NCI-H1417 treated with DMSO at 0.1 percent for 48 hours (cell line): ENCODE measurements at places on chromosomes 6 and 20.

- DNase-seq, result no peak
Observed at GRCh38 chr20:23200914-23201313, 114.8 kb upstream of the CD93 start.

- no peak for DNase-seq
Observed at GRCh38 chr6:92942549-92942948, 476.8 kb downstream of the EPHA7 start.

GRCh38 chr6:159305159-159305558 lies 136.0 kb downstream of the FNDC1 start:
- no peak for DNase-seq

DNA sequence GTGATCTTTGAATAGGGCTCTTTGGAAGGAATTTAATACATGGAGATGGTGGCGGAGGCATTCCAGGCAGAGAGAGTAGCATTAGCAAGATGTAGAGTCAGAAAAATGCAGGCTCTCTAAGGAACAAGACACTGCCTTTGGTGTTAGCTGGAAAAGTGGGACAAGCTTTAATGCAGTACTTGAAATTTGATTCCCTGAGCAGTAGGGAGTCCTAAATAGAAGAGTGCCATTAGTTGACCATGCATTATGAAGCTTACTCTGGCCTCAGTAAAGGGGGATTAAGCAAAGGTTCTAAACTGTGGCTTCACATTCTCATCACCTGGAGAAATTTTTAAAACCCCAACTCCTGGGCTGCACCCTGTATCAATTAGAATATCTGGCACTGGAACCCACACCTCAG lies 494.8 kb upstream of the SOX4 start:
- DNase-seq, result no peak

DNA sequence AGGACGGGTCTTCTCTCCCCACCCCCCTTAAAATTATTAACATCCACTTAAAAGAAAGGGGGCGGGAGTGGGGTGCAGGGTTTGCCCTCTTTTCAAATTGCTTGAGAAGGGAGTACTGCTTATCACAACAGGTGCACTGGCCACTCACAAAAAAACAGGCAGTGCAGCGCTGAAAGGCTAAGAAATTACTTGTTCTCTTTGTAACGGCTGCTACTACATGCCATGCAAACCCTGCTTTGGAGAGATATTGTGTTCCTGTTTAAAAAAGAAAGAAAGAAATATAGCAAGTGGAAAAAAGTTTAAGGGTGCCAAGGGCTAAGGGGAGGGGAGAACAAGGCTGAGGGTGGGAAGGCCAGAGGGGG lies 312.7 kb upstream of the JARID2 start:
- no peak for DNase-seq

DNA sequence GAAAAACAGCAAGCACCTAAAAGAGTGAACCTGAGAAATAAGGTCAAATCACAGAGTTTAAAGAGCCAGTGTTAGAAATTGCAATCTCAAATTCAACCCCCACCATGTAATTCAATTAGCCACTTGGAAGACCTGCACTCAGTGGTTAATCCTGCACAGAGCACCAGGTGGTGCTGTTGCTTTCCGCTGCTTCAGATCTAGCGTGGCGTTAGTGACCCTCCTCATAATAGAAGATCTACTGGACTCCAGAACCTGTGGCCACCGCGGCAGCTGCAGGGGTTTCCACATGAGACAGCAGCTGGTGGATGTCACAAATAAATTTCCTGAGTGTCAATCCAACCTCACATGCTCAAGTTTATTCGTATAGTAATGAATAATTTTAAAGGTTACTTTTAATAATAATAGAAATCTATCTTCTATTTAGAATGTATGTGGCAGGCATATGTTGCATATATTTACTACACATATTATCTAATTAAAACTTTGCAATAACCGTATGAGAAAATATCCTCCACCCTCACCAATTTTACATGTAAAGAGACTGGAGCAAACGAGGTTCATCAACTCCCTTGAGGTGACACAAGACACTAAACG lies 84.4 kb downstream of the SYNE1 start:
- DNase-seq, result no peak

GRCh38 chr20:36370991-36371790 lies 65.1 kb downstream of the DLGAP4 start:
- no peak for DNase-seq

- no peak for DNase-seq
Observed at GRCh38 chr6:112649853-112650252, 302.7 kb downstream of the RFPL4B start.

DNA sequence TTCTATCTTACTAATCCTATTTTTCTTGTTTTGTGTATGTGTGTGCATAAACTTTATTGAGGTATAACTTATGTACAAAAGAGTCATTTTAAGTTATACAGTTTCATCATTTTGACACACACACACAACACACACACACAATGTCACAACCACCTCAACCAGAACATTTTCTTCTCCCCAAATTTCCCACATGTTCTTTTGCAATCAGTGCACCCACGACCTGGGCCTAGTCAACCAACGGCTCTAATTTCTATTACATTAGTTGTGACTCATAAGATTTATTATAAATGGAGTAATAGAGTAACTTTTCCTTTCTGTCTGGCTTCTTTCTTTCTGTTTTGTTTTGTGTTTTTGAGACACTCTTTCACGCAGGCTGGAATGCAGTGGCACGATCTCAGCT lies 9.8 kb upstream of the POM121L2 start:
- no peak for DNase-seq

GRCh38 chr6:56852260-56853010 lies 102.5 kb upstream of the BEND6 start:
- DNase-seq, result no peak

DNA sequence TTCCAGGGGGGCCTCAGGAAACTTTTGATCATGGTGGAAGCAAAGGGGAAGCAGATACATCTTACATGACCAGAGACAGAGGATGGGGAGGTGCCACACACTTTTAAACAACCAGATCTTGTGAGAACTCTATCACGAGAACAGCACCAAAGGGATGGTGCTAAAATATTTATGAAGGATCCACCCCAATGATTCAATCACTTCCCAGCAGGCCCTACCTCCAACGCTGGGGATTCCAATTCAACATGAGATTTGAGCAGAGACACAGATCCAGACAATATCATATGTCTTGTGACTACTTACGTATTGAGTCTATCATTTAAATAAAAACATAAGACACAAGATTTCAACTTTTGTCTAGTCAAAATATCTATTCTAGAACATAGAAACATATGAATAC lies 351.9 kb downstream of the EPM2A start:
- no peak for DNase-seq

DNA sequence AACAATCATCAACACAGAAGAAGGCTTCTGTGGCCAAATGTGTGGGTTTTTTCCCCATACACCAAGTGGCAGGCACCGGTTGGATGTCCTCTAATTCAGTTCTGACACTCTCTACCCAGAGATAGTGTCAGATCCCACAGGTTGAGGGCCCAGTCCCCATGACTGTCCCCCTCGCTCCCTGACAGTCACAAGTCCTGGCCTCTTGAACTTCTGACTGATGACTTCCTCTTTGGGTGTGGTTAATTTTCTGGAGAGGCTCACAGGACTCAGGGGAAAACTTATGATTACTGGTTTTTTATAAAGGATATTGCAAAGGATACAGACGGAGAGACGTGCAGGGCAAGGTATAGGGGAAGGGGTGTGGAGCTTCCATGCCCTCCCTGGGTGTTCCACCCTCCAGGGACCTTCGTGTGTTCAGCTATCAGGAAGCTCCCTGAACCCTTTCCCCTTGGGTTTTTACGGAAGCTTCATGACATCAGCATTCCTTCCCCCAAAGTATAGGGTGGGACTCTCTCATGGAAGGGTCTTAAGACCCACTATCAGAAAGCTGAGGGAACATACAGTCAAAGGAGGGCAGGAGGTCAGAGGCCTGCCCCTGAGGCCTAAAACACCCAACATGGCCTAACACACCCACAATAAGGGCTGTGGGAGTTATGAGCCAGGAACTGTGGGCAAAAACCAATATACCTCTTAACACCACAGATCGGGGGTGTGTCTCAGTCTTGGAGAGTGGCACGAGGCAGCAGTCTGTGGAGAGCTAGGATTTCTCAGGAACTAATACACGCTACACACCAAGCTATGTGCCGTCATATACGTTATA lies 33.3 kb downstream of the FARS2 start:
- DNase-seq, result no peak

- no peak for DNase-seq
Observed at GRCh38 chr6:40112350-40112749, 178.1 kb upstream of the MOCS1 start.

DNA sequence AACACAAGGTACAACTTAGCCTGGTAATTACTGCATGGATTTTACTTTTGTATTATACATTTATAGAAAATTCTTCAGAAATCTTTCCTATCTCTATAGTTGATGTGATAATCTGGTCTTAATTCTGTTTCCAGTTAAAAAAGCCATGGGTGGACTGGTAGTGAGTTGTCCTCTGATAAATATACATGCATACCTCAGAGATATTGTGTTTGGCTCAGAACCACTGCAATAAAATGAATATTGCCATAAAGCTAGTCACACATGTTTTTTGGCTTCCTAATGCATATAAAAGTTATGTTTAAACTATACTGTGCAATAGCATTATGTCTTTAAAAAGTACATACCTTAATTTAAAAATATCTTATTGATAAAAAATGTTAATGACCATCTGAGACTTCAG lies 708.6 kb upstream of the MARCKS start:
- DNase-seq, result no peak

DNA sequence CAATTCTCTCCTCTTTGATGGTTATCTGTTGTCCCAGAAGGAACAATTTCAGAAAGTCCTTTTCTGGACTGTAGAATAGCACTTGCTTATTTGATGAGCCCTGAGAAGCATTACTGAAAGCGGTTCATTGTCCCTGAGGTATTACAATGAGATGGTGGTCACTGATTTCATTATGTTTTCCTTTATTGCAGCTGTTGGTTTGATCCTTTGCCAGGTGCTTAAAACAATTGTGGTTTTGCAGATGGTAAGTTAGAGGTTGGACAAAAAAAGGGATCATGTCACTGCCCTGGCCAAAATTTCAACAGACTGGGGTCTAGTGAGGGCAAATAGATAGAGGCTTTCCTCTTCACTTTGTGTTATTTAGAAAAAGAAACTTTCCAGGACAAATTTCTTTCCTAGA lies 61.9 kb downstream of the ESR1 start:
- no peak for DNase-seq

GRCh38 chr20:58826271-58826670 lies 24.4 kb downstream of the GNAS-AS1 start:
- DNase-seq, result no peak

DNA sequence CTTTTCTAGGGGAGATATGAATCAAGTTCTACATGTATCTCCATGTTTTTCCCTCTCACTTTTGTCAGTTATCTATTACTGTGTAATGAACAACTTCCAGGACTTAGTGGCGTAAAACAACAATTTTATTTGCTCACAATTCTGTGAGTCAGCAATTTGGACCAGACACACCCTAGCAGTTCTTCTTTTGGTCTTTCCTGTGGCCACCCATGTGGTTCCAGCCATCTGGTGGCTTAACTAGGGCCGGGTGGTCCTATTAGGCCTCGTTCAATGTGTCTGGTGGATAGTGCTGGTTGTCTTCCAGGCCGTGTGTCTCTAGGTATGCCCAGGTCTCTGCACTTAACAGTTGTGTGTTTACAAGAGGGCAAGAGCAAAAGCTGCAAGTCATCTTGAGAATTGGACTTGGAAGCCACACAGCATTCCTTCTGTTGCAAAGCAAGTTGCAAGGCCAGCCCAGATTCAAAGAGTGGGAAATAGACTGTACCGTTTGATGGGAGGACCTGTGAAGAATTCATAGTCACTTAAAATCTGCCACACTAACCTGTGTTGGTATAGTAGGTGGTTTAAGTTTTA lies 20.8 kb upstream of the SLC35D3 start:
- DNase-seq, result no peak

DNA sequence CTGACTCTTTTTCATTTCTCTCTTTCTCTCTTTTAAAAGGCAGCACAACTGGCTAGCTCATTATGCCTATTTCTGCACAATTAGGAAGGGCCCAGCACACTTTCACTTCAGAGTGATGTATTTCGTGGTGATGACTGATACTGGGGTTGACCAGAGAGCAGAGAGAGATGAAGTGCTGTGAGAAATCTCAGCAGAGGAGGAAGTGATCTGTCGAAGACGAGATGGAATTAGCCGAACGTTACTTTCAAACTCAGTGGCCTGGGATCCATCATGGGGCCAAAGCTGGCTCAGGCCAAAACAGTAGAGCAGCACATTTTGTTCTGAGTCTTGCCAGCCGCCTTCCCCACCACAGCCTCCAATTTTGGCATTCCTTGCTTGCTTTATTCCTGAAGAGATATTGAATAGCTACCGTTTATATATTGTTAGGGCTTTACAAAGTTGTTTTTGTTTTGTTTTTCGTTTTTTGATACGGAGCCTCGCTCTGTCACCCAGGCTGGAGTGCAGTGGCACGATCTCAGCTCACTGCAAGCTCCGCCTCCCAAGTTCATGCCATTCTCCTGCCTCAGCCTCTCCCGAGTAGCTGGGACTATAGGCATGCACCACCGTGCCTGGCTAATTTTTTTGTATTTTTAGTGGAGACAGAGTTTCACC lies 213.2 kb upstream of the ECI2 start:
- no peak for DNase-seq

DNA sequence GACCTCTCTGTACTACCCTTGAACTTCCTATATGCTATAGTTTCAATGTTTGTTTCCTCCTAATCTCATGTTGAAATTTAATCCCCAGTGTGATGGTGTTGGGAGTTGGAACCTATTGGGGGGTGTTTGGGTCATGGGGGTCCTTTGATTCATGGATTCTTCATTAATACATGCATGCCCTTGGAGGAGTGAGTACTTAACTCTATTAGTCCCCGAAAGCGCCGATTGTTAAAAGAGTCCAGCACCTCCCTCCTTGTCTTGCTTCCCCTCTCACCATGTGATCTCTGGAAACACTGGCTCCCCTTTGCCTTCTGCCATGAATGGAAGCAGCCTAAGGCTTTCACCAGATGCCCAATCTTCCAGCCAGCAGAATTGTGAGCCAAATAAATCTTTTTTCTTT lies 31.7 kb downstream of the NCR2 start:
- DNase-seq, result no peak

DNA sequence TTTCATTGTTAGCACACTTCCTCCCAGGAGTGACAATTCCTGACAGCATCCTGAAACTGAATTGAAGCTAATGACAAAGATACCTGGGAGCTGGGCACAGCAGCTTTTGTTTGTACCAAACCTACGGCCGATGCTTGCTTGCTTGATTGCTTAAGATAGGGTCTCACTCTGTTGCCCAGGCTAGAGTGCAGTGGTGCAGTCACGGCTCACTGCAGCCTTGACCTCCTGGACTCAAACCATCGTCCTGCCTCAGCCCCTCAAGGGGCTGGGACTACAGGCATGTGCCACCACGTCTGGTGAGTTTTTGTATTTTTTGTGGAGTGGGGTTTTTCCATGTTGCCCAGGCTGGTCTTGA lies 84.7 kb upstream of the SCP2D1 start:
- no peak for DNase-seq

DNA sequence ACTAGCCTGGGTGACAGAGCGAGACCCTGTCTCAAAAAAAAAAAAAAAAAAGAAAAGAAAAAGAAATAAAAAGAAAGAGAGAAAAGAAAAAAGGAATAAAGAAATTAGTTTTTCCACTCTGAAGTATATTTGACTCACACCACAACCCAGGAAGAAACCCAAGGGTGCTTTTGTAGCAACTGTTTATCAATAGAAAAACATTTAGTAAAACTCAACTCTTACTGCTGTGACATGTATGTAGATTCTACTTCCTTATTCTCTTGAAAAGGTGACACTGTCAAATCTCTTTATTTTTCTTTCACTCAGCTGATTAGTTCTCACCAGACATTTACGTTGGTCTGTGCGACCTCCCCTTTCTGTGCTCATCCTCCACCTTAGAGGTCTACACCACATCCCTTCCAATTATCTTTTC lies 99.9 kb upstream of the SHLD1 start:
- DNase-seq, result no peak

GRCh38 chr6:3504938-3505805 lies 48.3 kb upstream of the SLC22A23 start:
- no peak for DNase-seq
